ENCODE measurements at places on chromosomes 2 and 18. TPM values are rescaled to one million over a fixed set of nuclear protein-coding genes. Genes with fewer than 3 reads are reported as not detected.

GRCh38 chr2:166314022-166314759 lies 61.6 kb downstream of the SCN9A start:
- no peak for DNase-seq

GRCh38 chr18:42087876-42088275 lies 132.8 kb downstream of the PIK3C3 start:
- no peak for DNase-seq

DNA sequence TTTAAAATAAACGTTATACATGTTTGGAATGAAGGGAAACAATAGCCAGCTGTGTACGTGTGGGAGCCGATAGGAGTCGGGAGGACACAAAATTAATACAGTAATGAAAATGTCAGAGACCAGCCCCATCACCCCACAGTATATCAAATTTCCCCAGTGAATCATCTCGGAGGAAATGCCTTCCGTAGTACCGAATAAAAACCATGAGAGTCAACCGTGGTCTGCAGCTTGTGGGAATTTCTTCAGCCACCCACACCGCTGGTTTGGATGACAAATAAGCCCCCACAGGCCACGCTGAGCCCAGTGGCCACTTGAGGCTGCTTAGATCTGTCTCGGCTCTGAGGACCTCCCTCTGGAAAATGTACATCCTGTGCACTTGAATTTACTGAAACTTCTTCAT lies 133.7 kb downstream of the COL6A3 start:
- no peak for DNase-seq

- DNase-seq, result no peak
Observed at GRCh38 chr18:76988827-76989646, 143.5 kb downstream of the MBP start.

DNA sequence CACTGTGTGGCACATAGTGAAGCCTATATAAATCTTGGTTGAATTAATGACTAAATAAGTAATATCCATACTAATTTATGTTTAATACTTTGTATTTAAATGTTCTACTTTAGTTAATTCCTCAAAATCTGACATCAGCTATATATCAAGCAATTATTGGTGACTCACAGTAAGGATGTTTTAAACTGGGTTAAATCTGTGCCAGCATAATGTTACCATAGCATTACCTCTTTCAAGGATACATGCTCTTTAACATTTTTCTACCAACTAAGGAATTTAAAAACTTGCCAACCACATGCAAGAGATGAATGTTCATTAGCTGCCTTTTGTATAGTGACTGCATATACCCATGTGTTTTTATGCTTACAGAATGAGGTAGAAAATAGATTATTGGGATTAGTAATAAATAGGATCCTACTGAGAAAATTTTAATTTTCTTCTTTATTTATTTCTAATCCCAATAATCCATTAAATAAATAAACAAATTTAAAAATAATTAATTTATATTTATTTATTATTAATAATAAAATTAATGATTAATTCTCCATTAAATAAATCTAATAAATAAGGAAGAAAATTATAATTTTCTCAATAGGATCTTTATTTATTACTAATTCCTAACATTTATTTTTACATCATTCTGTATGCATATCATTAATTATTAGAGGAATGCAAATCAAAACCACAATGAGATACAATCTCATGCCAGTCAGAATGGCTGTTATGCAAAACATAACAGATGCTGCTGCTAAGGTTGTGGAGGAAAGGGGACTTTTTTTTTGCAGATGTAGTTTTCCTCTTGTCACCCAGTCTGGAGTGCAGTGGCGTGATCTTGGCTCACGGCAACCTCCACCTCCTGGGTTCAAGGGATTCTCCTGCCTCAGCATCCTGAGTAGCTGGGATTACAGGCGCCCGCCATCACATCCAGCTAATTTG lies 410.7 kb upstream of the DSEL start:
- DNase-seq, result no peak

DNA sequence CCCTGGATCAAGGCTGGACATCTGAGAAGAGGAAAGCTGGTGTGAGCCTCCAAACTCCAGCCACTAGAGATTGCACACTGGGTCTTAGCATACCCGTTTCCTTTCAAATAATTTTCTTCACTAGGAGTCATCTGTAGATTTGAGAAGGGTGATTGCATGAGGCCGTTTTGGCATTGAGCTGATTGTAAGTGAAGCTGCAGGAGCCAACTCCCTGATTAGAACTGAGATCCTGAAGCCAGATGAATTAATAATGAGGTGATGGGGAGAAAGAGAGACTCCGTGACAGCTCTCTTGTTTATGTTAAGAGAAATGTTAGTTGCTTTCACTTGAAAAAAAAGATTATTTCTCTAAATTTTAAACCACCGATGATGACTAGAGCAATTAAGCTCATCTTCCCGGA lies 268.4 kb upstream of the THSD7B start:
- DNase-seq, result no peak

The ST3GAL5 gene
- 5.0 TPM for total RNA-seq

- no peak for DNase-seq
Observed at GRCh38 chr2:234048049-234048448, 2.5 kb upstream of the SPP2 start.

DNA sequence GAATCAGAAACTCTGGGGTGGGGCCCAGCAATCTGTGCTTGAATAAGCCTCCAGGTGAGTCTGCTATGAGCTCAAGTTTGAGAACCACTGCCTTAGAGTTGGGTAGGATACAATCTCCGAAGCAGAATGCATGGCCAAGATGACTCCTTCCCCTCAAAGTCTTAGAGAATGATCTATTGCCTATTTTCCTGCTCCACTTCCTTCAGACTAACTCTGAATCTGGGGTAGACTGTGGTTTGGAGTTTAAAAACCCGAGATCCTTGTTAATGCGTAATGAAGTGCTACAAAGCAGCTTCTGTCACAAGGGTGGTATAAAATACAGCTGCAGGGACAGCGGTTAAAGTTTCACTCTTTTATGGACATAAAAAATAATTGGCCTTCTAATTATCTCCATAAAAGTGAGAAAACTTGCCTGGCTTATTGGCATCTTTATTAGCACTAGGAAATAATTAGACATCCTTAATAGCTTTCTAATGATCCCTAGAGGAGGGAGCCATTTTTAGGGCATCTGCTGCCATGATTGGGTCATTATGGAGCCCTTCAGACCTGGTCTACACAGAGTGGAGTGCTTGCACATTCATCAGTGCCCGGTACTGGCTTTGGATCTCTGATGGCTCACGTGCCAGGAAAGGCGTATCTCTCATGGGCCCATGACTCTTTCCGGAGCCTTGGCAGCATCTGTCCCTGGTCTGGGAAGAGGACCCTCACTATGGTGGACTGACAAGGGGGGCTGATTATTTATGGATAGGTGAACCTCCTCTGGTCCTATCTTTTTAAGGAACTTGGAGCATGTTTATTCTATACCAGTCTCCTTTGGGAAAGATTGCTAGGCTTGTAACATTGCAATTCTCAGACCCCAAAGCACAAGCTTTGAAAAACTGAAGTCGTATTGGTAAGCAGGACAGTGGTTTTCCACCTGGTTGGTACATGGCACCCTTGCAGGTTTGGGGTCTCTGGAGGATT lies 28.2 kb downstream of the SIX2 start:
- DNase-seq, result no peak

DNA sequence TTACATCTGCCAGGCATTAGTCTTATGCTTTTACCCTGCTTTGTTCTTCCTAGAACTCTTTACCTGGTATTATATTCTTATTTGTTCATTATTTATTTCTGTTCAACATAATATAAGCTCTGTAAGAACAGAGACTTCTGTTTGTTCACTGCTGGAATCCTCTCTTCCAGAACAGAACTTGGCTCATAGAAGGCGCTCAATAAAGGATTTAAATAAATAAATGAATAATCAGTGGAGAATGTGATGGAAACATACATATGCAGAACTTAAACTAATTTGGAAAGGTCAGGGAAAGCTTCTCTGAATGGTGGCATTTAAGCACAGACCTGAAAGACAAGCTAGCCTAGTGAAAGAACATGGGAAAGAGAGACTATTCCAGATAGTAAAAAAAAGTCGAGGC lies 24.3 kb downstream of the NCKAP1 start:
- no peak for DNase-seq

The LRP2 gene
- not detected for total RNA-seq

DNA sequence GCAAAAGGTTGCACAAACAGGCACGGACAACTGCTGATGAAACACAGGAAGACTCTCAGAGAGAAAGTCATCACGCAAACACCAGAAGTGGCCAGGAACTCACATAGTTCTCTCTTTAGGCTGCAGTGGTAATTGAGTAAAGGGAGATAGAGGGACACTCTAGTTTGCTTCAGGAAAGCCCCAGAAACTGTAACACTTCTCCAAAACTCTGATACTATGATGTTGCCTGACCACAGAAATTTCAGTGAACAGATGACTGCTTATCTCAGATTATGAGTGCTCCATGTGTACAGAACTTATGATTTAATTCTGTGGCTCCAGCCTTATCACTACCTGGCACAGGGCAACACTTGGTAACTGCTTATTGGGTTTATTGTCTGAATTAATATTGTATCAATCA lies 311.5 kb upstream of the GYPC start:
- DNase-seq, result no peak

The TMBIM1 gene
- 117 TPM for total RNA-seq

The PJVK gene
- total RNA-seq, result 1.0 TPM

GRCh38 chr2:235940330-235940729 lies 227.9 kb downstream of the GBX2 start:
- peak; percentile 57 for DNase-seq

The SP140L gene
- 5.5 TPM for total RNA-seq

The DCC gene
- total RNA-seq, result not detected

- no peak for DNase-seq
Observed at GRCh38 chr2:119156105-119156890, 2.3 kb downstream of the C1QL2 start.
